ENCODE measurements at places on chromosomes 5 and 9. TPM values are rescaled to one million over a fixed set of nuclear protein-coding genes. Genes with fewer than 3 reads are reported as not detected.

Gene ECSCR
- 1.7 TPM for total RNA-seq

- no peak for DNase-seq
Measured at GRCh38 chr5:175564716-175565115, 86.4 kb downstream of the SFXN1 start.

DNA sequence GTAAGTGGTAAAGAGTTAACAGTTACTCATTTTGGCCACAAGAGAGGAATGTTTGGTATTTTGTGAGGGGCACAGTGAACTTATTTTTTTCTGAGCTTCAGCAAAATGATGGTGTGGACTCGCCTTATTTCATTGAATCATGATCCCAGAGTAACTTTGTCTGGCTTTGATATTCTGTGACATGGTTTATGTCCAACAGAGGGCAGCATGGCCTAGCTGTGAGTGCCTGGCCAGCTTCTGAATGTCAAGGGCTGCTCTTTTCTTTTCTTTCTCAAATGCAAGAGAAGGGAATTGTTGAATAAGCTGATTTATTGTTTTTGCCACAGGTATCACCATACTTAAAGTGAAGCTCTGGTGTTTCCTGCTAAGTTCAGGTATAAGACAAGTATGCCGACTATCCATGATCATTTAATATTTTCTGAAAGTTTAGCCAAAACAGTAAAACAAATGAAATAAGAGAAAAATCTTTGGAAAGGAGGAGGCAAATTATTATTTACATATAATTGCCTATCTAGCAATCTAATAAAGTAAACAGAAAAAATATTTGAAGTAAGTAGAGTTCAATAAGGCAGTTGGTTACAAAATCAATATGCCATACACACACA, 31.7 kb downstream of the MRPL22 start:
- DNase-seq, result peak; percentile 59

DNA sequence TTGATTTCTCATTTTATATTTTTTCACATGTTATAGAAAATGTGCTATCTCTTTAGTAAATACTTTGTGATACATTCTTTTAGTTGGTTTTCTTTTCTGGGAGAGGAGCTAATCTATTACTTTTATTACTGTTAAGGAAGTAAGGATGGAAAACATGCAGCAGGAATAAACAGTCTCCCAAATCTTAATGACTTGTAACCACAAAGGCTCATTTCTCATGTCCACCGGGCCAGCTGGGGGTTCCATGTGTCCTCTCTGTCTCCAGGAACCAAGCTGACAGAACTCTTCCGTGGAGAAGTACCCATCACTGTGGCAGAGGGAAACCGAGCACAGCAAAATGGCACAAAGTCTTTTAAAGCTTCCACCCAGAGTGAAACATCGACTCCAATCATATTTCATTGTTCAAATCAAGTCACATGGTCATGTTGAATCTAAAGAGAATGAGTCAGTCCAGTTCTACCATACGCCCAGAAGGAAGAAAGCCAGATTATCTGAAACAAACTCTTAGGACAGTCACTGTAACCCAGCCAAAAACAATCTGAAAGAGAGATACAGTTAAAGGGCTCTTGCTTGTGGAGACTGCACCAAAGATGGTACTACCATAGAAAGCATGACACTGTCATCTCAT, 97.1 kb upstream of the CDH6 start:
- DNase-seq, result no peak

- DNase-seq, result no peak
Measured at GRCh38 chr5:82466986-82467561, 188.9 kb upstream of the RPS23 start.

DNA sequence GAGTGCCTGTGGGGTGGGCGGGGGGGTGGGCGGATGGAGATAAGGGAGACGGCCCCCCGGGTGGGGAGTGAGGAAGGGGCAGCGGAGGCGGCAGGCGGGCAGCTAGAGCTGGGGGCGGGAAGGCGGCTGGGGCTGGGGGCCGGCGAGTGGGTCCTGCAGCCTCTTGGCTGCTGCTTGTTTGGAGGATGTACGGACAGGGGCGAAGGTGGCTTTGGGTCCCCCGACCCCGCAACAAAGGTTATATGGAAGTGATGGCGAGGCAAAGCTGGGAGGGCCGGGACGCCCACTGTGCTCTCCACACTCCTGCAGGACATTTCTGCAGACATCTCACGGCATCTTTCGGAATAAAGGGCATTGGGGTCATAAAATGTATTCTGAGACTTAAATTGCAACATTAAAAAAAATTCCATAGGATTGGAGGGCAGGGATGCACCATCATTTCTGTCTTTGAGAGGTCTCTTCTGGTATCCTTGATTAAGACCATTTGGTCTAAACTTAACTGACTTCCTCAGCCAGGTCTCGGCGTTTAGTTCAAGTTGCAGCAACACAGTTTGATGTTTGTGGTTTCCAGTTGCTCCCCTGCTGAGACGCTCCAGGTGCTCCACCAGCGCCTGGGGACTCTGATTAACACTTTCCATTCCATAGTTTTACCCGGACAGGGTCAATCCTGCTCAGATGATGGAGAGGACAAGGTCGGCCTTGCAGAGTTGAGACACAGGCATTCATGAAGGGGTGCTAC, 101.6 kb upstream of the SSBP2 start:
- DNase-seq, result peak; percentile 71

DNA sequence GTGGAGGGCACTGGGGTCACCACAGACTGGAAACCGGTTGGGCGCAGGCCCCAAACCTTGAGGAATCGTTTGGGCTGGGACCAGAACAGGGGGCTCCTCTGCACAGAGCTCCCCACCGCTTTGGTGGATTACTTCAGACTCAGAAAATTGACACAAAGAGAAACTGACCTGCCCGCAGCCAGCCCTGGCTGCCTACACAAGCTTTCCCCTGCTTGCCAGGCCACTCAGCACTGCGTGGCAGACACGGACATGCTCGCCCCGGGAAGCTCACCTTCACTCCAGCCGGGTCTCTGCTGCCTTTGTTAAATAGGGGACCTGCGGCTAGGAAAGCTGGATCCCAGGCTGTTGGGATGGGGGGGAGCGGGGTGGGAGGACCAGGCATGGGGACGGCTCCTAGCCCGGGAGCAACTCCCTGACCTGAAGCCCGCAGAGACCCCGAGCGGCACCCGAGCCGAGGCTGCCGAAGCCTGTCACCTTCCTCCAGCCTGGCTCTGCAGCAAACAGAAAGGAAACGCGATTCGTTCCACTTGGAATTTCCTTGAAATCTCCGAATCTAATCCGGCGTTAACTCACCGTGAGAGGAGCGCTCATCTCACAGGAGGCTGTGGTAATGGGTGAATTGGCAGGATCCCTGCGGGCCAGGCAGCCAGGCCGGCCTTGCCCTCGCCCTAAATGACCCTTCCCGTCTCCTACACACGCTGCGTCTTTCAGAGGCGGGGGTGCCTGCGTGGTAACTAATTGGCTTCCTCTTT, 8.8 kb downstream of the PAX5 start:
- DNase-seq, result peak; percentile 61

DNA sequence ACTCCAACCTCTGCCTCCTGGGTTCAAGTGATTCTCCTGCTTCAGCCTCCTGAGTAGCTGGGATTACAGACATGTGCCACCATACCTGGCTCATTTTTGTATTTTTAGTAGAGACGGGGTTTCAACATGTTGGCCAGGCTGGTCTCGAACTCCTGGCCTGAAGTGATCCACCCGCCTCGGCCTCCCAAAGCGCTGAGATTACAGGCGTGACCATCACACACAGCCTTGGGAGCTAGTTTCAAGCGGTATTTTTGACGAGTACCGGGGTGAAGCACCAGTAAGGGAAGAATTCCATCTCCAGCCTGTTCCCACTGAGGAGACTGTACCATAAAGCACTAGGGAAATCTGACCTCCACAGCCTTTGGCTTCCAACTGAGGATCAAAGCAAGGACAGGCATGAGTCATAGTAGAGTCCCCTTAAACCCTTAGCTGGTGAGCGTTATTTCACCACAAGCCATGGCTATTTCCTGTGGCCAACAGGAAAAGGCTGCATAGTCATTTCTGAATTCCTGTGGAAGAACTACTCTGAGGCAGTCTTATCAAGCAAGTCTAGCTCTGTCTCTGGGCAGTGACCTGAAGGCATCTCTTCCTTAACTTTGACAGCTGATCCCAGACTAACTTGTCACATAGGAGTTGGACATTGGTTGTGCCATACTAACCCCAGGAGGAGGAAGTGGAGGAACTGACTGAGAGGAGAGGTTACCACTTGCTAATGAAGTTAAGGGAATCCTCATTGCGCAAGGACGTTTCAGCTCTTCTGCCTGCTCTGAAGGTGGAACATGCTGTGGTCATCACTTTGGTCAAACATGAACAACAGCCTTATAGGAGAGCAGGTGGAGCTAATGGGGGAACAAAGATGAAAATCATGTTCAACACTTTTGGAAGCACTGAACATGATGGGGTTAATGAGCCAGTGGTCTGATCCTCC, 85.8 kb upstream of the DMRT1 start:
- peak; percentile 70 for DNase-seq

GRCh38 chr5:88956416-88956815, 73.4 kb upstream of the MEF2C start:
- DNase-seq, result no peak

GRCh38 chr9:104906441-104907277, 21.3 kb downstream of the ABCA1 start:
- no peak for DNase-seq

- no peak for DNase-seq
Measured at GRCh38 chr5:82403026-82403425, 124.9 kb upstream of the RPS23 start.

DNA sequence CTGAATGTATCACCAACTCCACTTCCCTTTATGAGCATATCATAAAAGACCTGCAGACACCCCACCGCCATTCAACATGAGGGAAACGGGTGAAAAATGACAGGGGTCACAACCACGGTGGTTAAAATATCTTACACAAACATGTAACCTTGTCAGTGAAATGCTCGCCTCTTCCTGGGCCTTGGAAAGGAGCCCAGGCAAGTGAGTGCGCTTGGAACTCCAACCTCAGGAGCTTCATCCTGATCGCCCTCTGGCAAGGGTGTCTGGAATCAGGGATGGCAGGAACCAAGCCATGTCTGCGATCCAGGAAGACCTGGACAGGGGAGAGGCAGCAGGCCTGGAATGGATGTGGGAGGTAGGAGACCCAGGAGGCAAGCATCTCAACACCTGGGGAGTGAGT, 282.7 kb downstream of the GAS1 start:
- DNase-seq, result no peak

DNA sequence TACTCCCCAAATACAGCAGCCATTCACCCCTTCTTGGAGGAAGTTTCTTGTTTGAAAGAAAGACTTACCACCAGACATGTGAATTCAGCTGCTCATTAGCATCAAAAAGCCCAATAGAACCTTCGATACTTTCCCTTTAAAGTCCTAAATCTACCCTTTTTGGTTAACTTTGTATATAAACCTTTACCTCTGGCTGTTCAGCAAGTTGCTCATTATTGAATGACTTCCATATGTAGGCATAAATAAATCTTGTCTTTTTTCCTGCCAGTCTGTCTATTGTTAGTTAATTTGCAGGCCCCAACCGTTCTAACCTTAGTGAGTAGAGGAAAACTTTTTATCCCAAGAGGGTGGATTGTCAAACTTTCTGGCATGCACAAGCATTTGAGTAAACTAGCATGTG, 27.9 kb upstream of the FBXL17 start:
- DNase-seq, result no peak

DNA sequence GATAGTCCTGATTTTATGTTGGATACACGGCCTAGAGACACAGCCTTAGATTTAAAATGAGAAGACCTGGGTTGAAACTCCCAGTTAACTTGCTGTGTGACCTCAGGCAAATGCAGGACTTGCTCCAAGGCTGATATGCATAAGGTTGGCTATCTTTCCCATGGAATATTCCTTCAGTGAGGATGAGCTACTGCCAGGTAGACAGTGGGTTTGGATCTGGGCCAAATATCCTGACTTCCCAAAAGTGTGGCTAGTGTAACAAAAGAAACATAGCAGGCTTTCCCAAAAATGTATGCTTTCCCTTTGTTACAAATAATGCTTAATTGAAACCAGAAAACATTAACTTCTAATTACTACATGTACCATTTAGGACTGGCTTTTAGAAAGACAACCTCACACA, 697 bp upstream of the XPA start:
- DNase-seq, result no peak

DNA sequence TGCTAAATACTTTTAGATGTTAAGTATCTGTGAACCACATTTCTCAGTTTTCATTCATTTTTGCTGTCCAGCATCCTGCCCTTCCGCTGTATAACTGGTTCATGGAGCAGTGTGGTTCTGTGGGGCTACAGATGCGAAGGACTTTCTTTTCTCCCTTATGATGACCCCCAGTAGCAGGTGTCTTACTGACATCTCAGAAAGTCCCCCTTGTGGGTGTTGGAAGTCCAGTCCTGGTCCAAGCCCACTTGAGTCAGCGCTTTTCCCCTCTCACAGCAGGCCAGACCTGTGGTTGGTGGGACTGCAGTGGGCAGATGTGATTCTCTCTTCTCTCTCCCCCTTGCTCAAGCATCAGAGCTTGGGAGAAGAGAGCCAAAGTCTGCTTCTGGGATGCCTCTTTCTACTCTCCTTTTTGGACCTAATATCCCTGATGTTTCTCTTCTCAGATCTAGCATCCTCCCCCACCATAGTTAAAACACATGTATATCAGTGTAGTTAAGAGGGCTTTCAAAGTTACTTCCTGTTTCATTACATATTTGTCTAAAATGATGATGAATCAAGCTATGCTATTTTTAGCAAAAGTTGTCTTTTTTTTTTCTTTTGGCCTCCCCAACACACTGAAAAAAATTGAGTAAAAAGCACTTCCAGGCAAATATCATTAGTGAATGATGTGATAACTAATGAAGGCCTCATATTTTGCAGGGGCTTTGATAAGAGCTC, 119.5 kb upstream of the ZNF618 start:
- DNase-seq, result no peak

DNA sequence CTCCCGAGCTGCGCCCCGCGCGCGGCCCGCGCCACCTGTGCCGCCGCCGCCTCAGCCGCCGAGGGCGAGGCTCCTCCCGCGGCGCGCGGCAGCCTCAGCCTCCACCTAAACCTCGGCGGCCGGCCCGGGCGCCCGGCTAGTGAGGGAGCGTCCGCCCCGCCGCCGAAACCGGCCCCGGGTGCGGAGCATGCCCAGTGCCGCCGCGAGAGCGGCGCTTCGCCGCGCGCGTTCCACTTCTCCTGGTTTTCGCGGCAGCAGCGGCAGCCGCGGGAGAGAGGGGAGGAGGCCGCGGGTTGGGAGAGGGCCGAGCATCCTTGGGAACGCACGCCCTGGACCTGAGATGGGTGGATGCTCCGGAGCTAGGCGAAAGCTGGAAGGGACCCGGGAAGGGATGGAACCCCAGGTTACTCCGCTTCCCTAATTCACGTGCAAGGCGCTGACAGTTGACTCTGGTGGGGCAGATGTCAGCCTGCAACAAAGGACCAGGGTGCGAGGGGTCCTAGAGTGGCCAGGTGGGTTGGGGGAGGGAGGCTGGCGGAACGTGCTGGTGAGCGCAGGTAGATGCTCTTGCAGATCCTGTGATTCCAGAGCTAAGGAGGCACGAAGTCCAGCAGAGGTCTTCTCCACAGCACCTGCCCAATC, at the start of gene CTNND2:
CTNND2 (minus strand) TSS at position 182 of the 642 bp plus-strand sequence. CDS start 593 bp downstream, outside the sequence.
- DNase-seq, result no peak

- no peak for DNase-seq
Measured at GRCh38 chr5:166834246-166834645, 1457.2 kb upstream of the WWC1 start.

DNA sequence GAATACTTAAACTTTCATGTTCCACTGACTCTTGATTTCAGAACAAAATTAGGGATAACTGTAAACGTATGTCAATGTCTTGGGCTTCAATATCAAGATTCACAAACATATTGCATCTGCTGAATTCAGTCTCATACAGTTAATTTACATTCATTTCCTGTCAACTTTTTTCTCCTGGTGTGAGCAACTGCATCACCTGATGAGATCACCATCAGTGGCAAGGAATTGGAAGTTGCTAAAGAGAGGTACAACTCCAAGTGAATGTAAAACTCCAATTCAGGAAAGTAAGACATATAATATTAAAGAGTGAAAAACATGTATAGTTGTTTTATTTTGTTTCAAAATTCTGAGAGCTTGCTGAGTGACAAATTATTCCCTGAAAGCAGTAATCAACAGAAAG, 1336.2 kb upstream of the C9orf72 start:
- no peak for DNase-seq
